ENCODE measurements at places on chromosomes 1 and 21.
A peak's percentile ranks its signal among the peaks of the same experiment; 100 is the strongest.

DNA sequence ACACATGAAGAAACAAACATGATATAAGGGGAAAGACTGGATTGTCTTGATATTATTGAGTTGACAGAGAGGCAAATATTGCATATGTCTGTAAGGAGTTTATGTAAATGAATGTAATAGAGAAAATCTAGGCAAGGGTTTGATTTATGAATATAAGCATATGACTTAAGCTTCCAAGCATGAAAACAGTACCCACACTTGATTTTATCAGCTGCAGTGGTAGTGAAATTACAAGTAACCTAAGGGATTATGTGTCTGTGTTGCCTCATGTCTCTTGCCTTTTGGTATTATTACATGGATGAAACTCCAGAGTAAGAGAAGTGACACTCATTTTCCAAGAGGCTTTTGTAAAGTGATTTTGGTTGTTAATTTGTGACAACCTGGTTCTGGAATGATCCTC lies 1678.9 kb downstream of the KCNT2 start:
- H3K4me1 ChIP-seq: no peaks in the 10 kb centered on the region
- H3K27me3 ChIP-seq: no peaks in the 10 kb centered on the region
- H3K4me3 ChIP-seq: no peak overlapping the region
- no peak overlapping the region for H3K27ac ChIP-seq
- no peak for DNase-seq

DNA sequence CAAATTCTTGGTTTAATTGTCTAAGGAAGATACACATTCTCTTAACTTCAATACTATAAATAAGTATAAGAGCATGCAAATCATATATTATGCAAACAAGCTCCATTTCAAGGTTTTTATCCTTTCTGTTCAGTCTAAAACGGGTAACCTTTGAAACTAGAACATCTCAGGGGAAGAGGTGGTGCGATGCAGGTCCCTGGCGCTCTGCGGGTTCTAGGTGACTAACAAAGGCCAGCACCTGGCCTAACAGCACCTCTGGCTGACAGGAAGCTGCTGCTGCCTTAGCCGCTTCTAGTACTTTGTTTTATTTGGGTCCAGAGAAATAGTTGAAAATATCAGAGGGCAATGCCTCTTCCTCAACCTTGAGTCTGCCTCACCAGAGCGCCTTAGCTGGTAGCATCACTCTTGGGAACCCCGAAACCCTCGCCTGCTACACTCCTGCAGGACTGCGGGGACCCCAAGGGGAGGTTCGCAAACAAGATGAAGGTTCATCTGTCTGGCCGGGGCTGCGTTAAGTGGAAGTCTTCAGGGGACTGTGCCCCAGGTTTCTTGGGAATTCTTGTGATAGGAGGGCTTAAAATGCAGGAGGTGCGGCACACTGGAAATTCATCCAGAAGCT lies 45.5 kb downstream of the PRDM15 start:
- no peak overlapping the region for H3K27ac ChIP-seq
- H3K4me3 ChIP-seq: no peak overlapping the region
- no peaks in the 10 kb centered on the region for H3K4me1 ChIP-seq

DNA sequence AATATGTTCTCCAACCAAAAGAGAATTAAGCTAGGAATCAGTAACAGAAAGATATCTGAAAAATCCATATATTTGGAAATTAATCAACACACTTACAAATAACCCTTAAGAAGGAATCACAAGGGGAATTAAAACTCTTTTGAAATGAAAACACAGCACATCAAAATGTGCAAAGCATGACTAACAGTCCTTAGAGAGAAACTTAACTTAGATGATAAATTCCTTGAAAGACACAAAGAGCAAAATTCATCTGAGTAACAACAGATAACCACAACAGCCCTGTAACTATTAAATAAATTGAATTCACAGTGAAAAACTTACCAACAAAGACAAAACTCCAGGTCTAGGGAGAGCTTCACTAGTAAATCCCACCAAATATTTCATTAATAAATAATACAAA lies 283.8 kb downstream of the SDCCAG8 start:
- peaks cover 6% of the 10 kb centered on the region for H3K36me3 ChIP-seq
- no peak overlapping the region for H3K27ac ChIP-seq
- no peak for DNase-seq
- H3K4me3 ChIP-seq: no peak overlapping the region
- H3K27me3 ChIP-seq: no peaks in the 10 kb centered on the region
- no peaks in the 10 kb centered on the region for H3K4me1 ChIP-seq

DNA sequence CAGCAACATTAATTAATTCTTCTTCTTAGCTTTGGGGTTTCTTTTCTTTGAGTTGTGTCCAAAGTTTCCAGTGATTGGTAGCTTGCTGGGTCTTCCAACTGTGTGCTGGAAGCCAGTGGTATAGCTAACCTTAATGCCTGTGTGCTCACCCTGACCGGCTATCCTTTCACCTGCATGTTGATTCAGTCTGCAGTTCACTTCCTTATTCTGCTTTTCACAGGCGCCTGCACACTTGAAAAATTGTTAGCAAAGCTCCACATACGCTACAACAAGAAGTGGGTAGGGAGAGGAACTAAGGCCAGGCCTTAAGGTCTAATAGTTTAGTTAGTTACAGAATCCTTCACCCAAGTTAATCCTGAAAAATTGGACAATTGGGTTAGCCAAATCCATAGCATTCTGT lies 35.7 kb downstream of the NCF2 start:
- H3K4me1 ChIP-seq: peaks cover 12% of the 10 kb centered on the region
- DNase-seq: no peak
- no peaks in the 10 kb centered on the region for H3K27me3 ChIP-seq
- H3K36me3 ChIP-seq: peaks cover 58% of the 10 kb centered on the region
- H3K4me3 ChIP-seq: no peak overlapping the region

DNA sequence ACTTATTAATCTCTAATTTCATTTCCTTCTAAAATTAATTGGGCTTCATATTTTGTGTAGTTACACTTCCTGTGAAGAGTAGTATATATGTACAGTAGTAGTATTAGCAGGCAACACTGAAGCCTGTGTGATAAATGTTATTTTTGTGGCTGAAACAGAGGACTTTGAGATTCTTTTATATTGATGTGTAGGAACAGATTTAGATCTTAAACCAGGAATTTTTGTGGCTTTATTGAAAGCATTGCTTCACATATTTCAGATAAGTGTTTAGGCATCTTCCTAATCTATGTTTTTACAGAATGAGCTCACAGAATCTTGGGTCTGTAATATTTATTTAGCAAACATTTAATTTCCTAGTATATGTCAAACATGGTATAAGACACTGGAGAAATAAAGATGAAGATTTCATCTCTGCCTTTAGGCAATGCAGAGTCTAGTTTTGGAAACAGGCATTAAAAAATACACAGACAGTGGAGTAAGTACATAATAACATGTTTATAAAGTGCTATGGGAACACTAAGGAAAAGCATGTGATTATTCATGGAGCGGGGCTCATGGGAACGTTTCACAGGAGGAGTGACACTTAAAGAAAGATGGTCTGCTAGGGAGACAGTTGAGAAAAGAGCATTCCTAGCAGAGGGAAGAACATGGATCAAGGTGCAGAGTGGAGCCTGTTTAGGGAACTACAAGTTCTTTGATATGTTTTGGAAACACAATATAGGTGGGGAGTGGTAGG lies 52.7 kb downstream of the MIGA1 start:
- no peaks in the 10 kb centered on the region for H3K36me3 ChIP-seq
- no peaks in the 10 kb centered on the region for H3K27me3 ChIP-seq
- H3K4me1 ChIP-seq: peaks cover 78% of the 10 kb centered on the region
- peak overlapping the region; percentile 91 for H3K27ac ChIP-seq
- H3K4me3 ChIP-seq: peak overlapping the region; percentile 38
